CD4-positive, alpha-beta memory T cell (primary cell): ENCODE measurements at places on chromosomes 2 and 18.

DNA sequence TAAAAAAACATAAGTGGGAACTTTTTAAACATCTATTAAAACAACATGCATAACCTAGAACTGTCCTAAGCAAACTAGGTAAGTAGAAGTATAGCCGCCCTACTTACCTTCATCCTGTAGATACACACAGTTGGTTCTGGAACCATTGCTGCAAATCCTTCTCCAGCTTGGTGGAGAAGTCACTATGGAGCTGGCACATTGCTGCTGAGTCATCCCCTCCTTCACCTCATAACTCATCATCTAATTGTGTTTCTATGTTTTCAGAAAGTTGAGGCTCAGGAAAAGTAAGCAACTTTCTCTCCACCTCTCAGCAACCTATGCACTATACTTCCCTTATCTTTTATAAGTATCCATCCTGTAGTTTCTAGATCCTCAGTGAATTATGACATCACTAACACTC is 269.8 kb upstream of the MMADHC start:
- DNase-seq, result no peak

DNA sequence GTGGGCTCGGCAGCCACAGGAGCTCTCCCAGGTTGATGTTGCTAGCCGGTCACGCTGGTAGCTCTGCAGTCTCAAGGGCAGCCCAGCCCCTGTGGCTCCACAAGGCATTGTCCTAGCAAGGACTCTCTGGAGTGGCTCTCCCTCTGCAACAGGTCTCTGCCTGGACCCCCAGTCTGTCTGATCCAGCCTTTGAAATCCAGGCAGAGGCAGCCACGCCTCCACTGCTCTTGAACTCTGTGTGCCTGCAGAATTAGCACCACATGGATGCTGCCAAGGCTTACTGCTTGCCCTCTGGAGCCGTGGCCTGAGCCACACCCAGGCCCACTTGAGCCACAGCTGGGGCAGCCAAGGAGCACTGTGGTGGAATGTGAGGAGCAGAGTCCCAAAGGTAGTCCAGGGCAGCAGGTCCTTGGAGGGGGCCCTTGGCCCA is 43.0 kb upstream of the FAHD2A start:
- no peak for DNase-seq

DNA sequence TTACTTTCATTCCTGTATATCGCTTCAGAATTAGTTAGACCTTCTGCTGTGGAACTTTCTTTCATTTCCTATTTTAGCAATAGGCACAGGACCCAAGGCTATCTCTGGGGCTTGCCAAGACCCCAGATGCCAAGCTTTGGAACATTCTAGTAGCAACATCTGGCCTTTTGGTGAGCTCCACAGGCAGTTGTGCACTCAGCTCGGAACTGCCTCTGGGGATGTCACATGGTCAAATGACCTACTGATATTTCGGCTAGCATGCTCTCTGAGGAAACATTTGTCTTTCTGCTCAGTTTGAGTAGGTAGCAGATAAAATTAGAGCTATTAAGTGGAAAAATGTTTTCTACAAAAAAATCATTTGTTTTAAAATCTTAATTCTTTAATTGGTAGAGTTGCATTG is 76.6 kb upstream of the ITGA4 start:
- no peak for DNase-seq

GRCh38 chr18:58800582-58800981 is 64.1 kb upstream of the ZNF532 start:
- no peak for DNase-seq

DNA sequence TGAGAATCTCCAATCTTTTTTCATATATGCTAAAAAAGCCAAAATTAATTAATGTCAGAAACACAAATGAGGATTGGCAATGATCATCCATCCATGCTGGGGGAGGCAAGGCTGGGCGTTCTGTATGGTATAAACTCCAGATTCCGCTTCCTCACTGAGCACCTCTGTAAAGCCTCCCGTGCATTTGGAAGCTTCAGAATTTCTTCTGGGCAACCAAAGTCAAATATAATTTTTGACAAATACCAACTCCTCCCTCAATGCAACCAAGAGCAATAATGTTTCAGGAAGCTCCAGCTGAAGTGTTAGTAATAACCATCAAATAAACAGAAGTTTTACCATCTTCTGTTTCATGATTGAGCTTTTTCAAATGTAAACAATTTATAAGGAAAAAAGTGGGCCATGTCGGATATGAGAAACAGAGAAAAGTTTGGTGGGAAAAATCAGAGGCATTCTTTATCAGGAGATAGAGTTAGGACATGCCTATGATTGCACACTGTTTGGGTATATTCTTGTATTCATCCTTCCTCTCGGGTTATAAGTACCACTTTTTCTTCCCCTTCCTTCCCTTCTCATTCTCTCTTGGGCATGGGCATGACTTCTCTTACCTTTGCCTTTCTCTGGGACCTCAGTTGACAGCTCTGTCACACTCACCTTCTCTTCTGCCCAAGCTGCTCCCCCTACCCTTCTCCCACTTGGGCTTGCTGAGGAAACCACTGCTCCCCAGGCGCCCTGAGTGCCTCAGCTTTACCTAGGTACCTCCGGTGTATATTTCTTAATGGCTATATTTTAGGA is 149.5 kb upstream of the ZEB2 start:
- no peak for DNase-seq

- no peak for DNase-seq
These were observed 195.6 kb downstream of the TGIF1 start for GRCh38 chr18:3645384-3646156.

DNA sequence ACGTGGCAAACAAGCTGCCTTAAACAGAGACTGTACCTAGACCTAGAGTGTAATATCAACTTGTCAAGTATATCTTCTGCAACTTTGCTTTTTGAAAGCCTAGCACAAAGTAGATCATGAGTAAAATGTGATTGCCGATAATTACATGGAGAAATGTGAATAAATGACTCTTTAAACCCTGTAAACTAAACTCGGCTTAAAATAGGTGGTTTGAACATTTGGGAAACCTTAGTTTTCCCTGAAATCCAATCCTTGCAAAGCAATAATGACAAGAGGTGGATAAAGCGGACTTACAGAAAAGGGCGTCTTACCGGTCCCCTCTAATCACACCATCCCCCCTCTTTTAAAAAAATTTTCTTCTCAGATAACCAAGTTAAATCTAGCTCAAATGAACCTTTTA is 549 bp upstream of the PSMD14 start:
- no peak for DNase-seq

GRCh38 chr2:230319211-230319862 is 7.7 kb upstream of the SP140L start:
- DNase-seq, result peak; percentile 92

GRCh38 chr2:154758871-154759270 is 60.4 kb downstream of the KCNJ3 start:
- no peak for DNase-seq

- no peak for DNase-seq
These were observed 19.3 kb downstream of the MBOAT2 start for GRCh38 chr2:8984157-8984556.

DNA sequence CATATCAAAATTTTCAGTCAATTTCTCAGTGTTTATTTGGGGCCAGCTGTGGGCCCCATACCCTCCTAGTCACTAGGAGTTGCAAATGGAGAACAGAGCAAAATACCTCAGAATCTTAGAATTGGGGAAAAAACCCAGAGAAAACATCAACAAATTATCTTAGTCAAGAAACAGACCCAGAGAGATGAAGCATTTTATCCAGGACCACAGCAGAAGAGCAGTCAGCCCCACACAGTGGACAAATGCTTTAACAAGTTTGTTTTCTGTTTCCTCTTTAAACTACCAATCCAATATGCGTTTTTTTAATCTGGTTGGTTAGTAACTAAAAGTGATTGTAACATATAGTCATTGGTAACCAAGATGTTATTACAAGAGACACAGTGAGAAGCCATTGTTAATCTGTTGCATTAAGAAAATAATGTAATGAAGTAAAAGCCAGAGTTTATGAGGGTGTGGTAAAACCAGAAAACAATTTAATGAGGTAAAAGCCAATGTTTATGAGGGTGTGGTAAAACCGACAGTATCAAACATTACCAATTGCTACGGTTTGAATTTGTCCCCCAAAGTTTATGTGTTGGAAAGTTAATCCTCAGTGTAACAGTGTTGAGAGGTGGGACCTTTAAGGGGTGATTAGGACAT is 60.7 kb upstream of the COX7A2L start:
- no peak for DNase-seq

GRCh38 chr18:22106536-22107292 is 62.7 kb upstream of the GATA6 start:
- DNase-seq, result no peak

GRCh38 chr18:11980494-11981191 is 664 bp upstream of the IMPA2 start:
- peak; percentile 95 for DNase-seq

- DNase-seq, result no peak
These were observed 1.8 kb upstream of the LYPD6B start for GRCh38 chr2:149036507-149037293.

DNA sequence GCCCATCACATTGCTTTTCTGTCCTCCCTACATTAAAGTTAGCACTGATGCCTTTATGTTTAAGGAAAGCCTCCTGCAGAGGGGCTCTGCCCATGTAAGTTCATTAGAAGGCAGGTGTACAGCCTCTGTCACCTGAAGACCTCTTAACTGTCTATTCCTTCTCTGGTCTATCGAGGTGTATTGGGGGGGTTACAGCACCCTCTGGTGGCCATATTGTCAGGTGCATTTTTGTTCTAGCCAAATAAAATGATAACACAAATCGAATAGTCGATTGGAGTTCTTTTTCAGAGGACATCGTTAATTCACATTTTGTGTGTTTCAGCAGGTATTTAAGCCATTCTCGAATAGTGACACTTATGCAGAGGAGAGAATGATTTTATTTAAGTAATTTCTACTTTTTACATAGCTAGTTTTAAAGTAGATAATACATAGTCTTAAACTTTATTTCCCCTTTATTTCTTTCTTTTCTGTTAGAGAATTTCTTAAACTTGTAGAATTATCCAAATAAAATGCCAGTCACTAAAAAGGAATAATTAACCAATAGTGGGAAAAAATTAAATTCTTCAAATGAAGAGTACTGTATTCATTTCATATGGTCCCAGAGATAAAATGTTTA is 136.8 kb downstream of the NEDD4L start:
- peak; percentile 46 for DNase-seq

- no peak for DNase-seq
These were observed 67.9 kb downstream of the FASTKD2 start for GRCh38 chr2:206833291-206833690.

- DNase-seq, result no peak
These were observed 52.0 kb downstream of the HDAC4 start for GRCh38 chr2:239348563-239349452.

- no peak for DNase-seq
These were observed 11.6 kb downstream of the SPATA3 start for GRCh38 chr2:231007286-231008098.

DNA sequence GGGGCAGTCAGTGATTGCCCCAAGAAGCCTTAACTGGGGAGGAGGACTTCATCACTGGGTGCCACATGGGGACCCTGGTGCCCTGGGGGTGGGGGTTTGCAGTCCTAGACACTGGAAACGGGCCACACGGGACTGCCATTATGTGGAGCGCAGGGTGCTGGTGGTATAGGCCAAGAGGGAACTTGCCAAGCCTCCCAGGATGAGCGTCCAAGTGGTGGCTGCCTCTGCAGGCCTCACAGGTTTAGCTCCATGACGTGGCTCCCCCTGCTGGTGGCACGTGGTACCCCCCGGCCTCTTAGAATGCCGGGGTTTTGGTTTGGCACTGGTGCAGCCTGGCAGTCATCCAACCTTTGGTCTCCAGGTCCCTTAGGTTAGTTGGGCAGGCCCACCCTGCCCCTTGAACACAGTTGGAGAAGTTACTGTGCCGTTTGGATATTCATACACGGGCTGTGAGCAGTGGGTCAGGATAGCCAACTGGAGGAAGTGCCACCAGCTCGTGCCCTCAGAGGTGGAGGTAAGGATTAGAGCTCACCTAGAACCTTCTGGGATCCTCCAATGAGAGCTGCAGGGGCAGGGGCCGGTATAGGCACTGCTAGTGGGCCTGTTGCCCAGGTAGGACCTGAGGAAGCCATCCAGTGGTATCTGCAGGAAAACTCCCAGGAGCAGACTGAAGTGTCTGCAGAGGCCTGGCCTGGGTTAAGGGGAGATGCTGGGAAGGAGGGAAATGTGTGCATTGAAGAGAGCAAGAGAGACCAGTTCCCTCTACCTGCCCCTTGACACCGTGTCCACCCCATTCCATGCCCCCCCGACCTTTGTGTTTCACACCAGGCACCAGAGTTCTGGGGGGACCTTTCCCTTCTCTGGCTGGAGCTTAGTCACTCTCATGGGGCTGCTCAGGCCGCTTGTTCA is 5.7 kb downstream of the PTMA start:
- DNase-seq, result peak; percentile 89

GRCh38 chr2:88621432-88621831 is 5.8 kb downstream of the EIF2AK3 start:
- DNase-seq, result no peak

- DNase-seq, result peak; percentile 7
These were observed 198.6 kb downstream of the MEMO1 start for GRCh38 chr2:31812051-31812798.

- no peak for DNase-seq
These were observed 79.2 kb upstream of the MGAT5 start for GRCh38 chr2:134174711-134175110.

DNA sequence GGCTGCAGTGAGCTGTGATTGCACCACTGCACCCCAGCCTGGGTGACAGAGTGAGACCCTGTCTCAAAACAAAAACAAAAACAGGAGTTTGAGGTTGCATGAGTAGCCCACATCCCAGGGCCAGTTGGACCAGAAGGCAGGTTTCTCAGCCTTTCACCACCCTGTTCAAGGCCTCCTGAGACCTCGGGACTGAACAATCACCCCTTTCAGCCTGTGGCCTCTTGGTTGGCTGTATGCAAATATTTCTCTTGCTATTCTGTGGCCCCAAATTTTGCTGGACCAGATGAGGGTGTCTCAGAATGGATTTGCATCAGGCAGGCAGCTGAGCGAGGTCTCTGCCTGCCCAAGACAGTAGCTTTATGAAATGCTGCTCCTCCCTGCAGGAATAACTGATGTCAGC is 56.9 kb downstream of the DPYSL5 start:
- no peak for DNase-seq

- DNase-seq, result no peak
These were observed 89.8 kb downstream of the PKP4 start for GRCh38 chr2:158546412-158547144.

- DNase-seq, result no peak
These were observed 38.1 kb downstream of the ST8SIA5 start for GRCh38 chr18:46718501-46719341.

- no peak for DNase-seq
These were observed 15.0 kb upstream of the EIF2AK3 start for GRCh38 chr2:88642278-88642677.

DNA sequence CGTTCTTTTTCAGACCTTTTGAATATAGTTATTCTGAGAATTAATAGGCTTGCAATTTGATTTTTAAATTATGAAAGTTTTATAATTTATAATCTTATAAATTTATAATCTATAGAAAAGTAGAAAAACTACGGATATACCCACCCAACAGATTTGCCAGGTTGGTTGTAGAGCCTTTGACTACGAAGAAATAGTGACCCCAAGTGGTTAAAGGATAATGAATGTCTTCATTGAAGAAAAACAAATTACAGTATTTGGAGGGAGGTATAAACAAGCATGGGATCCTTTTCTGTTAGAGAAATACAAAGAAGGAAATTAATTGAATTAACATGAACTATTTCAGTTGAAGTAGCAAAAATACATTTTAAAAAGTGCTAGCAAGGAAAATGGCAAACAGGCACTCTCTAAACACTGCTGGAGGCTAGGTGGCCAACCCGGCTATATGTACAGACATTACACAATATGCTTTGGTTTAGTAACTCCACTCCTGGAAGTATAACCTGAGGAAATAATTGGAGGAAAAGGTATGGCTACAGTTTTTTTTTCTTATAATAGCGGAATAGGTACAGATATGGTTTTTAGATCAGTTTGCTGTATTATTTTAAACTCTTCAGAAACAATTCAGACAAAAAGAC is 110.9 kb downstream of the MIB1 start:
- DNase-seq, result no peak
